Stimulated activated CD4-positive, alpha-beta T cell treated with anti-CD3 and anti-CD28 coated beads, Interleukin-15, amount 100 ng/mL, for 1 hour (primary cell): ENCODE measurements at places on chromosomes 16 and 17.

- no peak for DNase-seq
Observed at GRCh38 chr16:65621640-65622039, 499.8 kb upstream of the CDH11 start.

GRCh38 chr16:55325080-55325447, 1.1 kb downstream of the IRX6 start:
- DNase-seq, result no peak

- no peak for DNase-seq
Observed at GRCh38 chr16:57427824-57428223, 19.4 kb downstream of the CIAPIN1 start.

DNA sequence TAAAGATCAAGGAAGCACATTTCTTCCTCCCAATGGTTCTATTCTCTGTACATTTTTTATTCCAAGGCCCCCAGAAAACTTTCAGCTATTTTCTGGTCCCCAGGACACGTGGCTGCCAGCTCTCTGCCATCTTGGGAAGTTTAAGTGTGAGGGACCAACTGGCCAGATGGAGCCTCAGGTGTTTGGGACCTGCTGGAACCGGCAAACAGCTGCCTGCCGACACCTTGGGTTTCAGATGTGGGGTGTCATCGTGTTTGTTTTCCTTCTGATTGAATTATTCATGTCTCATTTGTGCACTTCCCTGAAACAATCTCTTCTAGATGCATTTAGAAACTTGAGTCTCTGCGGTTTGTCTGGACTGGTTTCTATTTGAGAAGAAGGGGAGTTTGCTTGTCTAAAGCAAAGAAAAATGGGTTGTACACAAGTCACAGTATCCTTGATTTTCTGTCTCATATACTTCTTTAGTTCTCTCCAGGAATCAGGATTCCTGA, 386.5 kb downstream of the SLC39A11 start:
- DNase-seq, result no peak

GRCh38 chr17:78839235-78839761, 1.3 kb downstream of the USP36 start:
- DNase-seq, result no peak

- DNase-seq, result no peak
Observed at GRCh38 chr16:4891097-4891885, 44.0 kb downstream of the UBN1 start.

DNA sequence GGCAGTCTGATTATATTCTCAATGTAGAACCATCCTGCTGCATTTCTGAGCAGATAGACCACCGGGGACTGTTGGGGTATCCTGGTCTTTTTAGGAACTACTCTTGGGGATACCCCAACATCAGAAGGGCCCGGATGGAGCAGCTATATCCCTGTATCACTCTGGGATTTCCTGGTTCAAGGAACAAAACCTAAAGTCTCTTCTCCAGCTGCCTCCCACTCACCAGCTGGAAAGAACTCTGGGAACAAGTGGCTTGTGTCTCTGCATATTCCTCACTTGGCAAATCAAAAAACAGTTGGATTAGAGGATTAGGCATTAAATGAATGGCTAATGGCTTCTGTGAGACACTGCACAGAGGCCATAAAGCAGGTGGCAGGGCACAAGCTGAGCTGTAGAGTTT, 62.3 kb upstream of the HS3ST2 start:
- no peak for DNase-seq

DNA sequence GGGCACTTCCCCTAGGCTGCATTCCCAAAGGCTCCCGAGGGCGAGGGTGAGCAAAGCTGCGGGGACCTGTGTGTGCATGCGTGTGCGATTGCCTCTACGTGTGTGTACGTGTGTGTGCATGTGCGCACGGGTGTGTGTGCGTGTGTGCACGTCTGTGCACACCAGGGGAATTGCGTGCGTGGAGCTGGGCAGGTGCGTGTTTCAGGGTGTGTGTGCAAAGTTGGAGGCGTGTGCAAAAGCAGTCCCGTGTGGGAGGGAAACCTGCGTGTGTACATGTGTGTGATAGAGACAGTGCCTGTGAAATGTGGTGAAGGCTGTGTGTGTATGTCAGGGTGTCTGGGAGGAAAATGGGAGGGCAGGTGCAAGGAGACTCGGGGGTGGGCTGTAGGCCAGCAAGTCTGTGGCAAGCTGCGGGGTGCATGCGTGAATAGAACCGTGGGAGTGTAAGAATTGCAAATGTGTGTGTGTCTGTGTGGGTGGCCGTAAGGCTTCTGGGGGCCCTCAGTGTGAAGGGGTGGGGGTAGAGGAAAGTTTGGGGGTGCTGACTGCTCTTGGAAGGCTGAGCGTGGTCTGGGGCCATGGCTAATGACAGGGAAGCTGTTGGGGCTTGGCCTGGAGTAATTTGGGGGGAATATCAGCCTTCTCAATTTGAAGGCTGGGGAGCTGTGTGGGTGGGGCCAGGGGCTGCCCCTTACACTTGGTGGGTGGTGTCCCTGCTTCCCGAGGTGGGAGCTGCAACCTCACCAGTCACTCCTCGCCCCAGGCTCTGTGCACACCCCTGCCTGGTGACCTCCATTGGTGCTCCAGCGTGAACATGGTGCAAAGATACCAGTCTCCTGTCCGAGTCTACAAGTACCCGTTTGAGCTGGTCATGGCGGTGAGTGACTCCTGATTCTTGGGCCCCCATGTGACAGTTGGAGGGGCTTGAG, 644 bp downstream of the SEC14L5 start:
- DNase-seq, result no peak

DNA sequence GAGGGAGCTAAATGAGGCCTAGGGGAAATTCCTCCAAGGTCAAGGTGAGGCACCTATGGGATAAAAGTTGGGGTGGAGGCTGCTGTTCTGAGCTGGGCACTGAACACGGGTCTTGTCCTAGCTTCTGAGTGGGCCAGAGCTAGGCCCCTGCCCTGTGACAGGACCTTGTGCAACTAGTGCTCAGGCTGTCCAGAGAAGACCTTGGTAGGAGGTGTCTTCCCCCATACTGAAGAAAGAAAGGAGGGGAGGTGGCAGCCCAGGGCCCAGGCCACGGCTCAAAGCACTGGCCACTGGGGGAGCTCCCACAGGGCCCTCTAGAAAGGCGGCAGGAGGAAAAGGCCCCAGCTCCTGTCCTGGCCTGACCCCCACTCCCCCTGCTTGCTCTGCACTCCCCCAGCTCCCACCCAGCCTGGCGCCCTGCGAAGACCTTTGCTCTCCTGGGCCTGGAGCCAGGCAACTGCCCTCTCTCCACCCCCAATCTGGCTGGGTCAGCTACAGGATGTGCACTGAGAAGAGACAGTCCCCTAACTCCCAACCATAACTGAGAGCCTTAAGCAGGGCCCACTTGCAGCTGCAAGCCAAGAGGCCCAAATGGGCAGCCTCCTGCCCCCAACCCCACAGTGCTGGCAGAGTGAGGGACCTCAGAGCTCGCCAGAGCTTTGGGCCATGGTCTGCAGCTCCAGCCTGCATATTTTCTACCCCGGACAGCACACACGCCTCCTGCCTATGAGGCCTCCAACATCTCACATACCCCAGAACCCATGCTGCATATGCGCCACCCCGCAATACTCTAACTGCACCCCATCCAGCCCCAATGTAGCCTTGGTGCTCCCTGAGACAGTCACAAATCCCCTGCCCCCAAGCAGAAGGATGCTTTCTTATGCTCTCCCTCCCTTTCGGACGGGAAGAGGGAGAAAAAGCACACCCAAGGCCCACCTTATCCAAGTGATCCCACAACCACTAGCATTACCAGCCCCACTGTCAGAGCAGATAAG, 15.3 kb downstream of the HSD11B2 start:
- DNase-seq, result no peak

DNA sequence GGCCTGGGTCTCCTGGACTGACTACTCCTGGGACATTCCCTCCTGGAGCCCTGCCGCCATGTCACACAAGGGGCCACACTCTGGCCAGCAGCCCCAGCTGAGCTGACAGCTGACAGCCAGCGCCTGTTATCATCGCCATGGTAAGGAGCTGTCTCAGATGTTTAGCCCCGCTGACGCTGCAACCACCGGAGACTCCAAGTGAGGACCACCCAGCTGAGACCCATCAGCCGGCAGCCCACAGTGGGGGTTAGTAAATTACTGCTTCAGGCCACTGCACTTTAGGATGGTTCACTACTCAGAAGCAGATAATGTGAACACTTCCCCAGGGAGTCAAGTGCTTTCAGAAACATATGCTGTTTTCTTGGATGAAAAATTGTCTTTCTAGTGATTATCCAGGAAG, 14.6 kb upstream of the SPHK1 start:
- no peak for DNase-seq

DNA sequence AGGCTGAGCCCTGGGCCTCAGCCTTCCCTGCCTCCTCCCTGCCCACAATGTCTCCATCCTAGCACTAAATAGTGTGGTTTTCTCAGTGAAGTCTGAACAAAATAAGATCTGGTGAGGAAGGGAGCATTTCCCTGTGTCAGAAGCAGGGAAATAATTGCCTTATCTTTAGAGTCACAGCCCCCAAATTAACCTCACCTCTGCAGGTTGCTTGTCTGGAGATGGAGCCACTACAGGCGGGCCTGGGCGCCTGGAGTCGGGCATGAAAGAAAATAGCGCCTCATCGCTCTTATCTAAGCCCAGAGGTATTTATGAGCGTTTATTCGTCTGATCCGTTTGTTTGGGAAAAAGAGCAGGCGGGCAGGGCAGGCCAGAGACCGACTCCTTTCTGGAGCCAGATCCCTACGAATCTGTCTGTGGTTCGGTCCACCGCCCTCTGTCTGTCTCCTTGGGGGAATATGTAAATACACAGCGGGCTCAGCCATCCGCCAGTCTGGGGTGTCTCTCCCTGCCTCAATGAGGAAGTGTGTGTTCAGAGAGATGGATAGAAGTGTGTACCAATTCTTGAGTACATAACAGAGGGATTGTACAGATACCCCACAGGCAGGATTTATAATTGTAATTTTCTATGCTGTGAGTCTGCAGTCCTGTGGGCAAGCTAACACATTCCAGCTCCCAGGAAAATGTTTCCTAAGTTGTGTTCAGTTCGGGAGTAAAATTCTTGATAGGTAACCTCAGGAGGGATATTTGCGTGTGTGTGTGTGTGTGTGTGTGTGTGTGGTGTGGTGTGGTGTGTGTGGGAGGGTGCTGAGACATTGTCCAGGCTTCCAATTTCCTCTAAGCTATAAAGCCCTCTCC, 4.3 kb downstream of the HOXB6 start:
- DNase-seq, result no peak

- no peak for DNase-seq
Observed at GRCh38 chr16:78566397-78567073, 467.1 kb downstream of the WWOX start.

GRCh38 chr17:30605027-30605426, 127.8 kb downstream of the GOSR1 start:
- DNase-seq, result no peak

DNA sequence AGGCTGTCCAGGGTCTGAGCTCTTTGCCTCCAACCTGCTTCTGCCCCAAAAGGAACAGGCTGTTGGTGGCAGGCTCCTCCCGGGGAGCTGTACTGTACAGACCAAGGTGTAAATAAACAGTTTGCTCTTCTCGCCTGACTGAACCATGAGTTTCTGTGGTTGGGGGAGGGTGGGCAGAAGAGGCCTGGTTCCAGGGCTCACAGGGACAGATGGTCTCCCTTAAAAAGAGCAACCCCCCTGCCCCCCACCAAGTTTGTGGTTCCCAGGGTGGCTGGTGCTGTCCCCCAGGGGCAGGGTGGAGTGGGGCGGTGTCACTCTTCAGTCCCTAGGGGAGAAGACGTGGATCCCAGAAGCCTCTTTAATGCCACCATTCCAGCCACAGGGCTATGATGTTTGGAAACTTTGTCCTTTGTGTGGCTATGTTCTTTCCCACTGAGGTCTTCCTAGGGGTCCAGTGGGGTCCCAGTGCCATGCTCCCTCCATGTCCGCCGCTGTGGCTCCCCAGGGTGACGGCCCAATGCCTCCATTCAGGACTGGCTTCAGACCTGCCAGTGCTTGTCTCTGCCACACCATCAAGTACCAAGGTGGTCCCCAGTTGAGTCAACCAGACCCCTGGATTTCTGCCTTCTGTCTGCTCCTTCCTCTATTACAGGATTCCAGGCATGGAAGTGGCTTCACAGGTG, 146.7 kb downstream of the RAB11FIP4 start:
- no peak for DNase-seq

GRCh38 chr17:40322358-40323315, 13.7 kb downstream of the RARA start:
- peak; percentile 49 for DNase-seq

DNA sequence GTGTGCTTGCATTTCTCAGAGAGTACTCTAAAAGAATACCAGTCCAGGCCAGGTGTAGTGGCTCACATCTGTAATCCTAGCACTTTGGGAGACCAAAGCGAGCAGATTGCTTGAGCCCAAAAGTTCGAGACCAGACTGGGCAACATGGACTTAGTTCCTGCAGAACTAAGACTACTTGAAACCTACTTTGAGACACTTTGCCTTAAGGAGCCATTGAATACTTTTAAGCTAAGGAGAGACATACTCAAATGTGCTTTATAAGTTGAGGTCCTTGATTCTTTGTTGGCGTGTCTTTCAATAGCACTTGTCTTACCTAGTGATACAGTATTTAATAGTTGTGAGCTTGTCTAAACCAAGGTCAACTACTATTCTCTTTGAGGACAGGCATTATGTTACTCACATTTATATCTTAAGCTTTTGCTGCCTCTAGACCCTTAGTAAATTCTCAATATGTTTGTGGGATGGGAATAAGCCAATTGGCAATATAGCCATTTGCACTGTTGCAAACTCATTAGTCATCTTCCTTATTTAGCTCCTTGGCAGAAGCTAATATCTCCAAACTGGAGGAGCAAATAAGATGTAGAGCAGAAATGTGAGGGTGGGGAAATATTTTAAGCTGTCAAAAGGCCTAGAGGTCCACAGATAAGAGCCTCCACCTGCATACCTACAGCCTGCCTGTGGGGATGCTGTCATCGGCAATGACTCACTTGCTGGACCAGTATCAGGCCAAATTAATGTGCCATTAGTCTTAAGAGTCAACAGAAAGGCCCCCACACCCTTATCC, 16.3 kb downstream of the SCPEP1 start:
- DNase-seq, result no peak

GRCh38 chr16:66422366-66422765, 4.7 kb upstream of the BEAN1 start:
- no peak for DNase-seq

GRCh38 chr16:64397945-64398508, 723.8 kb downstream of the CDH11 start:
- no peak for DNase-seq

DNA sequence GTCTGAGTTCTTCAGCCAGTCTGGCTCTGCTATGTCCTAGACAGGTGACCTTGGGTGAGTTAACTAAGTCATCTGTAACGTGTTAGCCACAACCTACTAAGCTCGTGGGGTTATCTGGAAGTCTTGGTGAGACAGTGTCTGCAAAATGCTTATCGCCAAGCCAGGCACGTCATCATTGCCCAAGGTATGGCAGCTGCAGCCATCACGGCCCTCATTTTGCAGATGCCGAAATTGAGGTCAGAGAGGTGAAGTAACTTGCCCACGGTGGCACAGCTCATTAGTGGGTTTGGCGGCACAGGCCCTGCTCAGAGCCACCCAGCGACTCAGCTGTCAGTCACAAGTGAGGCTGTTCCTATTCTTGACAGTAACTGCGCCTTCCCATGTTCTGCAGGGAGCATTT, 79.8 kb downstream of the CMIP start:
- DNase-seq, result no peak

- DNase-seq, result peak; percentile 52
Observed at GRCh38 chr17:32876417-32877163, at the start of gene MYO1D. Gene MYO1D, minus strand, starts transcription at chr17:32877124. Its CDS starts 252 bp downstream, at chr17:32876872.

- no peak for DNase-seq
Observed at GRCh38 chr16:5026664-5027063, 7.1 kb downstream of the NAGPA start.

GRCh38 chr17:33284022-33284421, 9.1 kb downstream of the ASIC2 start:
- DNase-seq, result no peak
